Stimulated activated CD8-positive, alpha-beta memory T cell treated with anti-CD3 and anti-CD28 coated beads, Interleukin-15, amount 100 ng/mL, for 24 hours (primary cell): ENCODE measurements at places on chromosomes 12 and 14.

DNA sequence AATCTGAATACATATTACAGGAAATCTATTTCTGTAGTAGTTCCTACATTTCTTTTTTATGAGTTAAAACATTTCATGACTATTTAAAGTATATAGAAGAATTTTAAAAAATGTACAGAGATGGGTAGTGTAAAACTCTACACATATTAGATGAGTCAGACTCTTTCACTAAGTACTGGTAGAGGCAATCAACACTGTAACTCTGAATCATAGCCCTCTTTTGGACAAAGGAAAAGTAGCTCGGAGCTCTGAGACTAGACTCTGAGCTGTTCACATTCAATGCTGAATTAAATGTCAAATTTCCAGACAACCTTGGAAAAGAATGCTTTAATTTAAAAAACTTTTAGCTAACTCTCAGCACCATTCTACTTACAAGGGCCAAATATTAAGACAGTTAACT lies 3.4 kb downstream of the PTCSC3 start:
- no peak for DNase-seq

GRCh38 chr12:55899082-55899481 lies 28.6 kb downstream of the PYM1 start:
- no peak for DNase-seq

DNA sequence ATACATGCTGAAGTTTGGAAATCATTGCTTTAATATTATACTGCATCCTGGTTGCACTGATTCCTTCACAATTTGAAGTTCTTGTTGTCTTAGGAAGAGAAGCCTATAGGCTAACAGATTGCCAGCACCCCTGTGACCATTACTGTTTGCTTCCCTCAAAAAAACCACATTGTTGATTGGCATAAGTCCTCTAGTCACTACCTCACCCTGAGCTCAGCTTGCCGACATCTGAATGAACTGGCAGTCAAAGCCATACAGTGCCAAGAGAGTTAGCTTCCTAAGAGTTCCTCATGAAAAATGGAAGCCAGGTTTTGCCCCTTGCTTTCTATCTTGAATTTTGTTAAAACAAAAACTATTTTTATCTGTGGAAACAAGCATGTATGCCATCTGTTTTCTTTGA lies 276.1 kb downstream of the SYT1 start:
- no peak for DNase-seq

GRCh38 chr12:16857456-16857923 lies 251.5 kb upstream of the LMO3 start:
- DNase-seq, result no peak

DNA sequence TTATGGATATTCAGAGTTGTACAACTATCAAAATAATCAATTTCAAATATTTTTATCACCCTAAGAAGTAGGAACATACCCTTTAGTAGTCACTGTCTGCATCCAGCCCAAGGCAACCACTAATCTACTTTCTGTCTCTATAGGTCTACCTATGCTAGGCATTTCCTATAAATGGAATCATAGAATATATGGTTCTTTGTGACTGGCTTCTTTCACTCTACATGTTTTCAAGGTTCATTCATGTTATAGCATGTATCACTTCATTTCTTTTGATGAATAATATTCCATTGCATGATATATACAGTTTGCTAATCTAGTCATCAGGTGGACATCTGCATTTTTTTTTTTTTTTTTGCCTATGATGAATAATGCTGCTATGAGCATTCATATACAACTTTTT lies 112.4 kb downstream of the PPP1R12A start:
- no peak for DNase-seq
